ENCODE measurements at places on chromosomes 7 and 10. TPM values are rescaled to one million over a fixed set of nuclear protein-coding genes. Genes with fewer than 3 reads are reported as not detected.

The TMEM229A gene
- not detected for total RNA-seq

The HOGA1 gene
- 1.7 TPM for total RNA-seq

The GNB2 gene
- 129 TPM for total RNA-seq

The NANOS1 gene
- 2.8 TPM for total RNA-seq

The LRIT1 gene
- not detected for total RNA-seq

The FGL2 gene
- not detected for total RNA-seq

The ADAM8 gene
- 3.3 TPM for total RNA-seq

The TAS2R4 gene
- 0.20 TPM for total RNA-seq

The ABCB4 gene
- total RNA-seq, result not detected

The NXPH1 gene
- total RNA-seq, result not detected

The AKR1C1 gene
- 584 TPM for total RNA-seq

The WASL gene
- 25.1 TPM for total RNA-seq

The AKR1C4 gene
- 0.32 TPM for total RNA-seq

The SYT15B gene
- total RNA-seq, result 5.2 TPM

The NACAD gene
- 0.35 TPM for total RNA-seq

Data from A549 treated with ZK216348 at 1 μM for 4 hours (cell line).